Kidney (tissue), 22 donors: ENCODE measurements at places on chromosomes 6 and 20.

- no peak for DNase-seq
Measured at GRCh38 chr6:138945354-138945753, 42.7 kb downstream of the REPS1 start.

DNA sequence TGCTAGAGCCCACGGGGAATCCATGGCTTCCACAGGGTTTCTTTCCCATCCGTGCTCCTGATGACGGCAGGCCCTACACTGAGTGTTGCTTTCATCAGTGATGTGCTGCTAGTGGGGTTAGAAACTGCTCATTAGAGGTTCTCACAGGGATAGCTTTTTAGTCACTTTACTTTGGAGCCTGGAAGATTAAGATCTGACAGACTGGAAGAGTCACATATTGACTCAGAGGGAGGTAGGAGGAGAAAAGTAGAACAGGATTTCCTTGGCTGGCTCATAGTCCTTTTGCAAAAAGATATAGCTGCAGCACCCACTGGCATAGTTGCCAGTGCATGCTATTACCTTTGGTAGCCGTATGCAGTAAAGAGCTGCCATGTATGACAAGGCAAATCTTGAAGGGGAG, 890.3 kb downstream of the C6orf118 start:
- DNase-seq: no peak

- no peak for DNase-seq
Measured at GRCh38 chr20:63212792-63213191, 3.1 kb downstream of the YTHDF1 start.

GRCh38 chr6:44737341-44737740, 349.8 kb downstream of the CDC5L start:
- DNase-seq: no peak
